ENCODE measurements at places on chromosomes 3 and 15. TPM values are rescaled to one million over a fixed set of nuclear protein-coding genes. Genes with fewer than 3 reads are reported as not detected.
A peak's percentile ranks its signal among the peaks of the same experiment; 100 is the strongest.

The SPINK8 gene
- total RNA-seq: not detected

The LRRIQ4 gene
- 0.09 TPM for total RNA-seq

The C3orf49 gene
- not detected for total RNA-seq

The GOLGA6L10 gene
- total RNA-seq: 0.49 TPM

The DNASE1L3 gene
- not detected for total RNA-seq

The TMEM45A gene
- 13.7 TPM for total RNA-seq

The TTC23 gene
- total RNA-seq: 36.7 TPM

The CFAP100 gene
- total RNA-seq: not detected

The FRMD5 gene
- 16.3 TPM for total RNA-seq

DNA sequence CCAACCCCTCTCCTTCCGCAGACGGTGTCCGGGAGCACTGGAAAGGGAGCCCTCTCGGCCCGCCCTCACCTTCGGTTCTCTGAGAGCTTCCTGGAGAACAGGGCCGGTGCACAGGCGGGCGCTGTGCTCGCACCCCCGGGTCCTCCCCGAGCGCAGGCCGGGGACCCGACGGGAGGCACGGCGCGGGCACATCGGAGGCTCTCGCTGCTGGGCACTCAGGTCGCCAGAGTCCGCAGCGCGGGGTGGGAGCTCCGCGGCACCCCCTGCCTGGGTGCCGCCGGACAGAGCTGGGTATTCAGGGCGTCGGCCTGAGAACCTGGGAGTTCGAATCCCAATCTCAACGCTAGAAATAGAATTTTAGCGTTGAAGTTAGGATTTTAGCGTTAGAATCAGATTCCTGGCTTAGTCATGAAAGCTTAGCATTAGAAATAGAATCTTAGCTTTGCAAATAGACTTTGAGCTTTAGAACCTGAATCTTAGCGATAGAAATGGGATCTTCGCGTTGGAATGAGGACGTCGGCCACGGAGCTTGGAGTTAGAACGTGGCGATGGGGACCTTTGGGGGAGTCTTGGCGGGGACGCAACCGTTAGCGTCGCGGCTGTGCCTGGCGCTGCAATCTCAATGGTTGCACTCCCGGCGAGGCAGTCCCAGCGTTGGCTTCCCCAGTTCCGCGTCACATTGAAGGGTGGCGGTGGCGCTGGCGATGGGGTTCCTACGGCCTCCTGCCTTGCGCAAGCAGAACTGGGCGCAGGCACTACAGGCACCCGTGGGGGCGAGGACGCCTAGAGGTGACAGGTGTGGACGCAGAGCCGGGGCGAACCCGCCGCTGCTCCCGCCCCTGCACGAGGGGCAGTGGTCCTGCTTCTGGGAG, 549 bp downstream of the TRH start:
- no peak for DNase-seq

DNA sequence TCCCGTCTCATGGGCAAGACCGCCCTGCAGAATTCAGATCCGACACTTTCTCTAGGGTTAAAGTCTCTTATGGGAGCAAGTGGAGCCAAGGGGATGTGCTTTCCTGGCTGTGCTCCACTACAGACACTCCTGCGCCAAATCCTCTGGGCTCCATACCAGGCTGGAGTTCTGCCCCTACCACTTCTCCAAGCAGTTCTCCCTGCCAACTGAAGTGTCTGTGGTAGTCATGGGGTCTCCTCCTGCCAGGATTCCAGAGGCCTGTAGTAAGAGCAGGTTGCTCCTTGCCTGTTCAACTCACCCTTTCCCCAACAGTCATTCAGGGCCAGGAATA, 403.2 kb downstream of the GRM7 start:
- DNase-seq: no peak

DNA sequence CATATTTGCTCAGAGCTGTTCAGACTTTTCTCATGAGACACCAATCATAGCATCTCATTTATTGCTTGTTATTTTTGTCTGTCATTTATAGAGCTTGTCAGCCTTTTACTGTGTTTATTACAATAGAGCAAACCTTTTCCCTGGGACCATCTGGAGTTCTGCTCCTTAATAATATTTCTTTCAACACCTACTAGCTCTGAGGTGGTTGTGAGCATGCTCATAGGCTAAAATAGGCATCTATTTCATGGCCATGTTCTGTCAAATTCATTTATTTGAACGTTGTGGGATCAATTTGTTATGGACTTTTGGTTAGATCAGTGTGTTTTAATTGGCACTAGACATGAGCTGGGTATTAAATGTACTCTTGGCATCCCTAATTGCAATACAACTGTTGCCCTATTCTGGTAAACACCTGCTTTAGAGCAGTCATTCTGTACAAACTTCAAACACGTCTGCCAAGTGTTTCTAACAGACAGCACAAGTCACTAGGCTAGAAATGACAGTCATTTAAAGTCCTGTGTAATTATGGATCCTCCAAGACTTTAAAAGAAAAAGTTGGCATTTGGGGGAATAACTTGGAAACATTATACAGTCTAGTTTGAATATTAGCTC, 766.3 kb downstream of the ZNF385D start:
- no peak for DNase-seq

GRCh38 chr3:53881691-53882593, at the start of gene ACTR8:
ACTR8 (minus strand) TSS chr3:53882152; CDS start chr3:53882101, 51 bp downstream.
- peak; percentile 78 for DNase-seq

DNA sequence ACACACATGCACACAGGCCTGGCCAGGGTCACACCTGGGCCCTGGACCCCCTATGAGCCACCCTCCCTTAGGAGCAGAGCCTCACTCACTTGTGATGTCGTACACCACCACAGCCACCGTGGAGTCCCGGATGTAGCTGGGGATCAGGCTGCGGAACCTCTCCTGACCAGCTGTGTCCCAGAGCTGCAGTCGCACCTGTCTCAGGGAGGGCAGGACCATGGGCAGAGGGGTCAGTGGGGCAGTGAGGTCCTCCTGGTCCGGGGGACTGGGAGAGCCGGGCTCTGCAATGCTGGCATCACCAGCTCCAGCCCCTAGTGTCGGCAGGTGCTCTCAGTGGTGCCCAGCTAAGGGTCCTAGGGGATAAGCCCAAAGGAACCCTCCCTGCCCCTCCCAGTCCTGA, 35.6 kb downstream of the SRPRB start:
- no peak for DNase-seq

GRCh38 chr3:107117156-107117555, 260.1 kb upstream of the CCDC54 start:
- DNase-seq: no peak

DNA sequence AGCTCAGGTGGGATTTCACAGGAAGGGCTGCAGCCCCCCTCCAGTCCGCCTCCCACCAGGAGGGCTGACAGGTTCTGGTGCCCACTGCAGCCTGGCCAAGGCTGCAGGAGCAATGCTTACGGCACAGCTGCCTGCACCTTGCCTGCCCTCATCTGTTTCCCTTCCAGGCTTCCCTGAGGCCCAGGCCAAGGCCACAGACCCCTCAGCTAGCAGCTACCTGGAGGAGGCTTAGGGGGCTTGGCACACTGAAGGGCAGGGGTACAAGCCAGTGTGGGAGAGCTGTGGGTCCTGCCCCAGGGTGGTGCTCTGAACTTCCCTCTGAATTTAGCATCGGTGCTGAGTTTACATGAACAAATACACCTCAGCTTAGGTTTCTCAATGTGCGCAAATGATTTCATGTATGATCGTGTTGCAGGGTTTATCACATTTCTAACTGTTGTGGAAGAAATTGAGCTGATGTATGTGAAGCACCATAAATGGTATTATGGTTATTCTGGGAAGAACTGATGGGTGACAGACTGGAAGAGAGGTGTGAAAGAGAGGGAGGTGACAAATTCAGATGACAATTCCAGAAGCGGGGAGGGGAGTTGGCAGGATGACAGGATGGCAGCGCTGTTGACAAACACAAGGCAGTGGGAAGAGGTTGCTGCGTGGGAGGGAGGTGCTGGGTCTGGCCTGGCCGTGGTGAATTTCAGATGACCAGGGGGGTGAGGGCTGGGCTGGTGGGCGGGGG, 6.1 kb downstream of the RHCG start:
- no peak for DNase-seq

DNA sequence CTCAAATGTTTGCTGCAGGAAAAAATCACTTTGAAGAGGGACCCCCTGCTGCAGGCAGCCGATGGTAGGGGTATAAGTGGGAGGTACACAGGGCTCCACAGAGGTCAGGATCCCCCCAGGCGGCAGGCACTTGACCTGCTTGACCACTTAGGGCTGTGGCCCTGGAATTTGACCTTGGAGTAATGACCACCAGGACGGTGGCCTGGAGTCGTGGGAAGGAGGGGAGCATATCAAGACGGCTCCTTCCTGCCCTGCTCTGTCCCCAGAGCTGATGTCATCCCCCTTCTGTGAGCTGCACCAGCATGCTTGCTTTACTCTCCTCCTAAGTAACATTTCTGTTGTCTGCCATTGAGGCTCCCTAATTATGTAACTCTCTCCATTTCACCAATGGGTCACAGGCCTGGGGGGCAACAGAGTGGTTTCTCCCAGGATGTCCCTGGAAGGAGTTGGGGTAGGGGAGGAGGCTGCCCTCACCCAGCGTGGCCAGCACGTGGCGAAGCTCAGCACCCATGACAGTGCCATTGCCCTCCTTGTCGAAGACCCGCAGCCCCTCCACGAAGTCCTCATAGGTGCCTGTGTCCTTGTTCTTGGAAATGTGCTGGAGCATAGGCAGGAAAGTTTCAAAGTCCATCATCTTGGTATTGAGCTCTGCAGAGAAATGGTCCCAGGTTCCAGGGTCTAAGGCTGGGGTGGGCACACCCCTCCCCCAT, 4.1 kb downstream of the MYL3 start:
- DNase-seq: no peak

DNA sequence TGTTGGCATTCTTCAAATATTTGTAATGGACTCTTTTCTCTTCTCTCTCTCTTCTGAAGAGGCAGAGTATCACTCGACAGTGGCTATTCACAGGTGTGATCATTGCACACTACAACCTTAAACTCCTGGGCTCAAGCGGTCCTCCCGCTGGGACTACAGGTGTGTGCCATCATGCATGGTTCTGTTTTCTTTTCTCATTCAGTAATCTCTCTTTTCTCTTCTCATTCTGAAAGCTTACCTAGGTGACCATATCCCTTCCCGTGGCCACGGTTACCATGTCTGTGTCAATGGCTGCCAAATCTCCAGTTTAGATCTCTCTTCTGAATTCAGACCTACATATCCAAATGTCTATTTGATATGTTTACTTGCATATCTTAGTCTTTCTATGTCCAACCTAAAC, 96.3 kb downstream of the SOX2 start:
- DNase-seq: no peak

DNA sequence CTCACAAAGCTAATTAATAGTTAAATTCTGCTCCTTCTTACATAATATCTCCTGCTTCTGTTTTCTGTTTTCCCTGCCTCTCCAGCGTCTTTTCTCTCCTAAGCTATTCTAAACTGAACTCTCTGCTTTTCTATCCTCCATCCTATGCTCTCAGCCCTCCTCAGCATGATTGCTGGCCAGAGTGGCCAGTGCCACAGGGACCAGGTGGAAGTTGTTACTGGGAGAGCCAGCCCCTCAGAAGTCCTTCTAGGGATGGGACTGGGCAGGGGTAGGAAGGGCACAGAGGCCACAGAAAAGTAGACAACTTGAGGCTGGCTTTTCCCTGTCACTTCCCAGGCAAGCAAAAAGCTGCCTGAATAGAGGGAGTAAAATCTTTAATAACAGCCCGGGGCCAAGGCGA, 76.8 kb downstream of the LARS2 start:
- DNase-seq: no peak

- no peak for DNase-seq
Measured at GRCh38 chr3:39099738-39100499, 7.5 kb downstream of the GORASP1 start.

DNA sequence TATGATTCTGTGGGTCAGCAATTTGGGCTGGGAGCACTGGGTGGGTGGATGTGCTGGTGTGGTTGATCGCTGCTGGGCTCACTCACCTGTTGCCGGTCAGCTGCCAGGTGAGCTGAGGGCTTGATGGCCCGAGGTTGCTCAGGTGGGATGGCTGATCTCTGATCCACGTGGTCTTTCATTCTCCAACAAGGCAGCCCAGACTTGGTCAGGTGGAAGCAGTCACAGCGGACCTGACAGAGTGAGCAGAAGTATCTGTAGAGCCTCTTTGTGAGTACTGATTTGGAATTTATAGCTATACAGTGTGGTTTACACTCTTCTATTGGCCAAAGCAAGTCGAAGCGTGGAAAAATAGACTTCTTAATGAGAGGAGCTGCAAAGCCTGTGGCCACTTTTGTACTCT, 97.2 kb upstream of the ADAMTSL3 start:
- no peak for DNase-seq

DNA sequence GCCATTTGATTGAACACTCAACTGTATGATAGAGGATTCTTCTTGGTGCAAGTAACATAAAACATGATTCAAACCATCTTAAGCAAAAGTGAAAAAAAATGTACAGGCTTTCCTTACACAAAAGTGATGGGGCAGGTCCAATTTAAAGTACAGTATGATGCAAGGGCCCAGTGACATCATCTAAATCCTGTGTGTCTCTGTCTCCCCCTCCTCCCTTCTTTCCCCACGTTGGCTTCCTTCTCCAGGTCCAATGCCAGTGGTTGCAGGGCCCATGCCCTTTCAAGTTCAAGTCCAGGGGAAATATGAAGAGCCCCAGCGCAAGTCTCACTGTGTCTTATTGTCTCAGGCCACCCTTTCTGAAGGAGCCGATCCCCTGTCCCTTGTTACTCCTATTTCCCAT, 332.3 kb downstream of the SHQ1 start:
- DNase-seq: peak; percentile 9
